Aortic smooth muscle cell (primary cell): ENCODE measurements at places on chromosomes 16 and 17. TPM values are rescaled to one million over a fixed set of nuclear protein-coding genes. Genes with fewer than 3 reads are reported as not detected.

Gene CIBAR2
- not detected in 2 replicates for total RNA-seq

Gene TBC1D3H
- not detected in 2 replicates for total RNA-seq

Gene TRIM47
- 10.0 and 21.8 TPM in 2 replicates for total RNA-seq

Gene KRTAP4-6
- not detected in 2 replicates for total RNA-seq

Gene C17orf78
- total RNA-seq: not detected in 2 replicates

Gene OR1A1
- total RNA-seq: not detected in 2 replicates

Gene MSLN
- total RNA-seq: not detected in 2 replicates

Gene MYH3
- 0.56 and 1.5 TPM in 2 replicates for total RNA-seq

Gene FOXC2
- total RNA-seq: 3.4 and 4.9 TPM in 2 replicates

Gene KRTAP16-1
- not detected in 2 replicates for total RNA-seq

Gene SPNS3
- 0.06 TPM in 1 of 2 replicates, not detected in the other for total RNA-seq

Gene C16orf96
- total RNA-seq: not detected in 2 replicates

Gene IFI35
- 35.9 and 40.0 TPM in 2 replicates for total RNA-seq

Gene SPATA33
- 2.5 and 2.8 TPM in 2 replicates for total RNA-seq

Gene IGSF6
- not detected in 2 replicates for total RNA-seq

Gene CD300E
- not detected in 2 replicates for total RNA-seq

Gene CUEDC1
- total RNA-seq: 11.9 and 14.4 TPM in 2 replicates

Gene CFAP97D1
- under 0.01 TPM in 2 replicates for total RNA-seq

Gene CDRT4
- 0.92 and 2.3 TPM in 2 replicates for total RNA-seq

Gene NEUROD2
- total RNA-seq: not detected in 2 replicates

Gene KCTD19
- under 0.01 TPM in 1 of 2 replicates, not detected in the other for total RNA-seq

Gene CMTM2
- not detected in 2 replicates for total RNA-seq

Gene DNASE1L2
- total RNA-seq: 0.31 and 1.1 TPM in 2 replicates

Gene TBC1D3I
- not detected in 2 replicates for total RNA-seq

Gene PYDC1
- not detected in 2 replicates for total RNA-seq
